ENCODE measurements at places on chromosomes 6 and 20.

DNA sequence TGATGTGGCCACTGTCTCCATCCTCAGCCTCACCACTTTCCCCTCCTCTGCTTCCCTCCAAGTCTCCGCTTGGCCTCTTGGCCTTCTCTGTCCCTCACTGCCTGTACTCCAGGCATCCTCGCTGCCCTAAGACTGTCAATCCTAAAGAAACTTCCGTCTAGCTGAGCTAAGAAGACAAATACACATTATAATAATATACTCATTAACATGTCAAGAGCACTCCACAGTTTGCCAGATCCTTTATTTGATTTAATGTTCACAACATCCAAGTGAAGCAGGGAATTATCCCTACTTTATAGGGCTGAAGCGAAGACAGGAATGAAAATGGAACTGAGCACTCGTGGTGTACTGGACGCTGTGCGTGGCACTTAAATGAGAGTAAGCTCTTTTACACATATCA, 72.4 kb upstream of the SLC22A23 start:
- DNase-seq = no peak

GRCh38 chr6:19413323-19413722, 423.8 kb upstream of the ID4 start:
- no peak for DNase-seq

GRCh38 chr6:28696682-28697081, 171.0 kb downstream of the GPX5 start:
- no peak for DNase-seq

GRCh38 chr6:155327326-155328073, 13.2 kb upstream of the TFB1M start:
- DNase-seq = peak; percentile 69
